ENCODE measurements at places on chromosomes 1 and 21.

DNA sequence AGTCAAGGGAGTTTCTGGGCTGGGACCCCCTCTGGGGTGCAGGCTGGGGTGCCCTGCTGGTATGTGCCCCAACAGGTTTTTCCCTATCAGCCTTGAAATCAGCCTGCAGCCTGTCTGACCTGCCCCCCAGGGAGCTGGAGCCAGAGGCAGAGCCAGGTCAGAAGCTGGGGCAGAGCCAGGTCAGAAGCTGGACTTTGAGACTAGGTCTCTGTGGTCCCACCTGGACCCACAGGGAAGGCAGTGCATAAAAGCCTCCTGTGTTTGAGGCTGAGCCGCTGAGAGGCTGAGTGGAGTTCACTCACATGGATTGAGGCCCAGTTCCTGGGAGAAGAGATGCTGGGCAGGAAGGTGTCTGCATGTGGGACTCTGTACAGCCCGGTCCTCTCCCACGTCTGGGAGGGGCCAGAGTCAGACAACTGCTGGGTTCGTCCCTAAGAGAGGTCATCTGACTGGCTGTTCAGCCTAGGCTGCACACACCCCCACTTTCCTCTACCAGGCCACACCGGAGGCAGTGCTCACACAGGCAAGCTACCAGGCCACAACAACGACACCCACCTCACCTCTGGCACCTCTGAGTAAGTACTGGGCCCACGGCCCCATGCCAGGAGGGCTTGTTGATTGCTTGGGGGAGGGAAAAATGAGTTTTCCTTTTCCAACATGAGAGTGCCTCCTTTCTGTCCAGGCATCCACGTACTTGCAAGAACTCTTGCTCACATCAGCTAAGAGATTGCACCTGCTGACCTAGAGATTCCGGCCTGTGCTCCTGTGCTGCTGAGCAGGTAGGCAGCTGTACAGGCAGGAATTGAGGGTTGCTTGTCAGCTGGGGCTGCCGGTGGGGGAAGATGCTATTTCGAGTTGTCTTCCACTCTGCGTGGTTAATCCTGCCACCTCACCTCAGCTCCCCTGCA is at the start of gene ANXA9:
Gene ANXA9 (plus strand): TSS at position 488 of the 908 bp plus-strand sequence. CDS start 814 bp downstream, outside the sequence.
- DNase-seq = no peak

DNA sequence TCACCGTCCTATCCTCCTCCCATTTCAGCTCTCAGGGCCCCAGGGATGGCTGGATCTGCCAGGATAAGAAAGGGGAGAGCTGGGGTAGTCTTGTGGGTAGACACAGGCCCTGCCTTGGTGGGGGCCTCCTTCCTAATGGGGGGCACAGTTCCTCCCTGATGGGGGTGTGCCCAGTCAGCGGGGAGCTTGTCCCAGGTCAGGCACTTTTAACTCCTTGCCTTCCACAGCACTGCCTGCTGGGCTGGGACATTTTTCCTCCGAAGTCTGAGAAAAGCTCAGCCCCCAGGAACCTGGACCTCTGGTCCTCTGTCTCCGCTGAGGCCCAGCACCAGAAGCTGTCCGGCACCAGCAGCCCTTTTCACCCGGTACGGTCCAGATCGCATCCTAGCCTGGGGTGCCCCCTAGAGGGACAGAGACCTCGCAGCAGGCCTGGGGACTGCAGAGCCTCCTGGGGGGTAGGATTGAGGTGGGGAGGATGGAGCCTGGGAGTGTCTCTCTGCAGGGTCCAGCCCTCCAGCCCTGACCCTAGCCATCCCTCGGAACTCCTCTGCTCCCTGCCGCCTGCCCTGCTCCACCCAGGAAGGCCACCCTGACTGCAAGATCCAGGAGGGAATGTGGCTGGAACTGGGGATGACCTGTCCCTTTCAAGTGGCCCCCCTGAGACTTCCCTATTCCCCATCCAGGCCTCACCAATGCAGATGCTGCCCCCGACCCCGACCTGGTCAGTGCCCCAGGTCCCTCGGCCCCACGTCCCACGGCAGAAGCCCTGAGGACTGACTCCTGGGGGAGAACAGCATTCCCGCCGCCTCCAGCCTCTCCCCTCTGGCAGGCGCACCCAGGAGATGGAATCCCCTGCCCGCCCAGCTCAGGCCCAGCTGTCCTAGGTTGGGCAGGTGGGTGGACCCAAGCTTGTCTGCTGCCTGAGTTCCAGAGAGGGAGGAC is 12.0 kb downstream of the MIIP start:
- DNase-seq = no peak

DNA sequence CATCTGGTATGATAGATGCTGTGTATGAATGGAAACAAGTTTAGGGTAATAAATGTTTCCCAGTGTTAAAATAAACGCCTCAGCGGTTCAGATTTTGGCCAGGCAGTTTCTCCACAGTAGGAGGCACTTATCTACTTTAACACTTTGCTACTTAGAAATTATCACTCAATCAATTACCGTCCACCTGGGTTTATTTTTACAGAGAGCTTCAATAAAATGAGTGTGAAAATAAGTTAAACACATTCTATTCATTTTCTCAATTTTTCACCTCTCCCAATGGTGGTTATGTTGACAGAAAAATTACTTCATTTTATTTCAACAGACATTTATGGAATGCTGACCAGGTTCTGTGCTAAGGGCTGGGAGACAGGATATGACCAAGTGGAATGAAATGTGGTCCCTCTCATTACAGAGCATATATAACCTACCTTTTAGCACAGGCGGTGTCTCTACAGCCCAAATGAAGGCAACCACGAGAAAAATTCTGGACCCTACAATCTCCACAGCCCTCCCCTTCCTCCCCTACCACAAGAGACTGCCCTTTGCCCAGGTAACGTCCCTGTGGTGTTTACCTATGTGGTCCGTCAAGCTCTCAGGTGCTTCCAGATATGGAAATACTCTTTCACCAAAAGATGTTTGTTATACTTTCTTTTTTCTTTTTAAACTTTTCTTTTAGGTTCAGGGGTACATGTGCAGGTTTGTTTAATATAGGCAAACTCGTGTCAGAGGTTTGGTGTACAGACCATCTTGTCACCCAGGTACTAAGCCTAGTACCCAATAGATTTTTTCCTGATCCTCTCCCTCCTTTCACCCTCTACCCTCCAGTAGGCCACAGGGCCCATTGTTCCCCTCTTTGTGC is 105.5 kb downstream of the HLCS start:
- DNase-seq = no peak

DNA sequence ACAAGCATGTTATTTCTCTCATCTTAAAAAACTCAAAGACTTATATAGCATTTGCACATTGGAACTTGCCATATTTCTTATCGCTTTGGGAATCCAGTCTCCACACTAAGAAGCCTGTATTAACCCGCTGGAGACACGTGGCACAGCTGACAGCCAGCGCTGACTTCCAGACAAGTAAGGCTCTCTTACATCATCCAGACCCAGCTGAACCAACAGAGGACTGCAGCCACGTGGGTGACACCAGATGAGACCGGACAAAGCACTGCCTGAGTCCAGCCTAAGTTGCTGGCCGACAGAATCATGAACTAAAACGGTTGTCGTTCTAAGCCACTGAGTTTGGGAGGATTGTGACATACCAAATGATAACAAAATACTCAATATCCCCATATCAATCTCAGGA is 6.3 kb upstream of the CD247 start:
- DNase-seq = no peak

DNA sequence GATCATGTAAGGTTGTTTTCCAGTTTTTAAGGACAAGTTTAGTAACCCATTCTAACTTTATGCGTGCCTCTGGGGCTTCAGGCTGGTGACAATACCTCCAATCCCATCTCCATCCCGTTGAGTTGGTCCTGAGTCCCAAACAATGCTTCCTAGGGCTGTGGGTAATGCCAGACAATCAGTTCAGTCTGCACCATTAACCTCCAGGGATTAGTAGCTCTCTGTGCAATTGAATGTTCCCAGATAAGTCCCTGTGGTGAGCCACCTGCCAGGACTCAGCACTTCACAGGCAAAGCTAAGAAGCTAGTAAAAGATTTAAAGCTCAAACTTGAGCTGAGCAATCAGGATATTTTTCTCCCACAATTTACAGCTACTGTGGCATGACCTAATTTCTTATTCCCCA is 462.2 kb upstream of the PTBP2 start:
- no peak for DNase-seq

- no peak for DNase-seq
Observed at GRCh38 chr1:78436961-78437360, 53.8 kb upstream of the PTGFR start.

DNA sequence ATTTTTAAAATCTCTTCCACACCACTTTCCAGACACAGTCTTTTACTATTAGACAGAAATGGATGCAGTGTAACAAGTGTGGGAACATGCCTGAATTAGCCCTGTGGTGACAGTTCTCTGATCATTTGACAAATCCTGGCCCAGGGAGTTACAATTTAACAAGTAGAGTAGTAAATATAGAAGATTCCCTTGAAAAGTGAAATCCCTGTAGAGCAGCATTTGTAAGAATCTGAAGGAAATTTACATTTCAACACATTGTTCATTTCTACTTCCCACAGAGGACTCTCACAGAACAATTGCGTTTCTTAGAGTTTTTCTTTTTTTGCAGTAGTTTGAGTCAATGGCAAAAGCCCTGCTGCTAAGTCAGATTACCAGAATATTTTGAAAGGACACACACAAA is 458.3 kb upstream of the BRINP3 start:
- DNase-seq = no peak

DNA sequence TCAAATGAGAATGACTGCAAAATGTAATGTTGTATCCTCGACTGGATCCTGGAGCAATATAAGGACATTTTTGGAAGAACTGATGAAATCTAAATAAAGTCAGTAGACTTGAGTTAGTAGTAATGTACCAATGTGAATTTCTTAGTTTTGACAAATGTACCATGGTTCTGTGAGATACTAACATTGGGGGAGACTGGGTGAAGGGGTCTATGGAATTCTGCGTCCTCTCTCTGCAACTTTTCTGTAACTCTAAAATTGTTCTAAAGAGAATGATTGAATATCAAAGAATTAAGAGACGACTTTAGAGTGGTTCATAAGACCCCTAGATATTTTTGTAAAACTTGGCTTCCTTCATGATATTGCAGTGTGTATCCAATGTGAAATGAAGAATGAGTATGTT is 59.2 kb upstream of the KAZN start:
- DNase-seq = no peak

GRCh38 chr1:33255347-33256220 is 708 bp upstream of the ZNF362 start:
- no peak for DNase-seq

DNA sequence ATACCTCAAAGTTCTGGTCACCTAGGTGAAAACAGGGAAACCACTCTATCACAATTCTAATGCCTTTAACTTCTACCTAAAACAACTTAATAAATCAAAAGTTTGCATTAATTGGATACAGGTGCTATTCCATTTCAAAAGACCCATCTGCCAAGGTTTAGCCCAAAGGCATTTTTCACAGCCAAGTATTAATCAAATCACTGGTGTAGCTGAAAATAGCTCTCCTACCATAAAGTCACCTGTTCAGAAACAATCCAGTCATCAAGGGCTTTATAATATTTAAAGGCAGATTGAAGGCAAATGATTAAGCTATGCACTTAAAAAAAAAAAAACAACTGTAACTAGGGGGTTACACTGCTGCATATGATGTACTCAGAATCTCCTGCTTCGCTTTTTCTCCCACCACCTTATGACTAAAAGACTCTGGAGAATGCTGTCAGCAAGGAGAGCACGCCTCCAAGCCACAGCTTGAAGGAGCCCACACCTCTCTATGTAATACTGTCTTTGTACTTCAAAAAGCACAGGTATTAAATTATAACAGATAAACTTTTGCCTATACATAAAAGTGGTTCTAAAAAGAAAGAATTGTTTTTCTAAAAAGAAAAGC is 20.5 kb downstream of the KIAA0319L start:
- DNase-seq = no peak

Data from T-helper 22 cell (primary cell).